Cerebellum (tissue), 4 donors: ENCODE measurements at places on chromosomes 3 and 15. TPM values are rescaled to one million over a fixed set of nuclear protein-coding genes. Genes with fewer than 3 reads are reported as not detected.

Gene ZNF385D
- 99.6 TPM for total RNA-seq

Gene CCDC39
- 0.54 TPM for total RNA-seq

Gene CD276
- 39.6 TPM for total RNA-seq

Gene MRPS11
- total RNA-seq, result 20.0 TPM

Gene LAMB2
- 79.4 TPM for total RNA-seq

Gene CACNA2D2
- total RNA-seq, result 12.2 TPM

Gene DUSP7
- total RNA-seq, result 6.0 TPM

Gene GRAMD2A
- 0.36 TPM for total RNA-seq

Gene WDR49
- total RNA-seq, result 48.5 TPM

Gene NANOGP8
- 0.91 TPM for total RNA-seq

Gene CELF6
- 7.3 TPM for total RNA-seq

Gene IMPG2
- total RNA-seq, result 2.4 TPM

Gene GOLGA8K
- total RNA-seq, result 0.64 TPM

Gene POPDC2
- 1.7 TPM for total RNA-seq

Gene KLHL40
- 0.09 TPM for total RNA-seq

Gene TIMP4
- total RNA-seq, result 17.6 TPM

Gene CPNE9
- total RNA-seq, result 4.4 TPM

Gene MOBP
- 0.73 TPM for total RNA-seq

Gene MELTF
- 1.3 TPM for total RNA-seq
